ENCODE measurements at places on chromosomes 2 and 18.

DNA sequence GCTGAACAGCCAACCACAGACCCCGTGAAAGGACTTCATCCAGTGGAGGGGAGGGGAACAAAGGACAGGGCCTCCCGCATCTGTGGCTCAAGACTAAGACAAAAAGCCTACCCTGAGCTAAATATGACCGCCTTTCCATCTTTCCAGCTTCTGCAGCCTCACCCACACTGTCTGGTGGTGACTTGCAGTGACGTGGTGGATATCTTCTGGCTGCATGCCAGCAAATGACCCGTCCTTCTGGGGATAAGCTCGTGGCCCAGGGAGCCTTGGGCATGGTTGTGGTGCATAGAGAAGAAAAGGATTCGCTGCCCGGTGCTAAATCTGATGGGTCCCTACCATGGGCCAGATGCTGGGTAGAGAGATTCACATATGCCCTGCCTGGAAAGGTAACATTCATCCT, 8.7 kb upstream of the NGEF start:
- no peak for DNase-seq

DNA sequence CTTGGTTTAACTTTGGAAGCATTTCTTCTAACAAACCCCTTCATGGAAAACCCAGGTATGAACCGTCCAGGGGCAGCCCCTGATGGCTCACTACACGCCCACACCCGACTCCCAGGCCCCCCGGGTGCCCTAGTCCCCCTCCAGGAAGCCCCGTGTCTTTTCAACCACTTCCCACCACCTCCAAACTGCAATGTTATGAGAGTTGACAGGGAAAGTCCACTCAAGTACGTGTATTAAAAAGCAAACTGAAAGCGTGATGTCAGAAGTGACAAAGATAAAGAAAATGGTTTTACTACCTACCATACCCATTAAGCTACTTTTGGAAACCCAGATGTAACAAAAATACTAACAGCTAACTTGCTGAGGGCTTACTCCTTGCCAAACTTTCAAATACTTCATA, 51.5 kb downstream of the L3MBTL4 start:
- no peak for DNase-seq

- no peak for DNase-seq
These were observed 122.1 kb upstream of the SLC39A10 start for GRCh38 chr2:195534971-195535370.

- peak; percentile 13 for DNase-seq
These were observed 21.0 kb upstream of the CYRIA start for GRCh38 chr2:16686641-16687040.

DNA sequence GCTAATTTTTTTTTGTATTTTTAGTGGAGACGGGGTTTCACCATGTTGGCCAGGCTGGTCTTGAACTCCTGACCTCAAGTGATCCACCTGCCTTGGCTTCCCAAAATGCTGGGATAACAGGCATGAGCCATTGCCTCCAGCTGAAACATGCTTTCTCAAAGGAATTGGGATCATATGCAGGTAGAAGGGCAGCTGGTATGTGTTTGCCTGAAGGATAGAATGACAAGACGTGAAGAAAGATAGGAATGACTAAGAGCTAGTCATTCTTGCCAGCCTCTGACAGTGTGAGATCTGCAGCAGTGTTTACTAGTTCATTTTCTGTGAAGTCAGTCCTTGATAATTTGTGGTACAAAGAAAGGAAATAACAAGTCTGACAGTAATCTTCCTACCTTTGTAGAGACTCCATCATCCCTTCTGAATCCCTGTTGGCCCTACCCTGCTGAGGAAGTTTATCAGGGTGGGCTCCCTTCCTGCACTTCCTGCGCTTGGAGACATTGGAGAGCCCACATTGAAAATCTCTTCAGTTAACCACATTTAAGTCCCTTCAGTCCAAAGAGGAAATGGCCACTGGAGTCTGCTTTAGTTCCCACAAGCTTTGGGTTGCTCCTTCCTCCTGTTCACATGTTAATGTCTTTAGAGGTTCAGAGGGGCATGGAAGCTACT, 14.7 kb downstream of the CFLAR start:
- peak; percentile 85 for DNase-seq

DNA sequence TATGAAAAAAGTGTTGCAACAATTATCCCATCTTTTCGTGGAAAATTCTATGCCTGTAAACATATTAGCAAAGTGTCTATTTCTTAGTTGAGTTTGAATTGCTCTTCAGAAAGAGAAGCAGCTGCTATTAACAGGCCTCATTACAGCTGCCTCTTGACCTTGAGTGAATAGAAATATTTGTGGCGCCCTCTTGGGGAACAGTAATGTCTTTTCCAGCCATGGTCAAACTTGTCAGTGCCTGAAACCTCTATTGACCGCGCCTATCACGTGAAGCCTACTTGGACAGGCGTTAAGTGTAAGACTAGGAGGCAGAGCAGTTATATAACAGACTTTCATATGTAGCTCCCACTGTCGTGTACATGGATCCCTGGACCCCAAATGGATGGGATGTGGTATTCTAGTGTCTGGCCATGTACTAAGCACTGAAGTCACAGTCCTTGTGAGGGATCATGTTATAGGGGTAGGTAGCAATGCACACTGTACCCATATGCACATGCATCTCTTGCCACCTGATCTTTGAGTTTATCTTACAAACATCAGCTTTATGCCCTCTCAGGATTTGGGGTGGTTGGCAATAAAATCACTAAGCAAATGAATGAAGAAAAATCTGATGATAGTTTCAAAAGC, 245.0 kb downstream of the PTGR3 start:
- peak; percentile 25 for DNase-seq

DNA sequence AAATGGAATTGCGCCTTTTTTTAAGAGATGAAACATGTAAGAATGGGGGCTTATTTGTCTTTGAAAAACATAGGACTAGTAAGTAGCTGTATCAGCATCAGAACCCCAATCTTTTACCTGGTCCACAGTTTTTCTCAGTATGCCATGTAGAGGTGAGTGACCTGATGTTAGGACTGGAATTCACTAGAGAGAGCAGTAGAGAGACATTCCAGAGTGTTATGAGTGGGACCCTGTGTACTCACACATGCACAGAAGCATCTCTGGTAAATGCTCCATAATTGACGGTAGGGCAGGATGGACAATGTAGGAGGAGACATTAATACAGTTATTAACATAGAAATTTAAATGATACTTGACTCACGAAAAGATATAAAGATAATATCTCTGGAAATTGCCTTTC, 1.4 kb upstream of the GALNT13 start:
- DNase-seq = no peak

- no peak for DNase-seq
These were observed 187.6 kb downstream of the ZNF521 start for GRCh38 chr18:25164211-25164847.

DNA sequence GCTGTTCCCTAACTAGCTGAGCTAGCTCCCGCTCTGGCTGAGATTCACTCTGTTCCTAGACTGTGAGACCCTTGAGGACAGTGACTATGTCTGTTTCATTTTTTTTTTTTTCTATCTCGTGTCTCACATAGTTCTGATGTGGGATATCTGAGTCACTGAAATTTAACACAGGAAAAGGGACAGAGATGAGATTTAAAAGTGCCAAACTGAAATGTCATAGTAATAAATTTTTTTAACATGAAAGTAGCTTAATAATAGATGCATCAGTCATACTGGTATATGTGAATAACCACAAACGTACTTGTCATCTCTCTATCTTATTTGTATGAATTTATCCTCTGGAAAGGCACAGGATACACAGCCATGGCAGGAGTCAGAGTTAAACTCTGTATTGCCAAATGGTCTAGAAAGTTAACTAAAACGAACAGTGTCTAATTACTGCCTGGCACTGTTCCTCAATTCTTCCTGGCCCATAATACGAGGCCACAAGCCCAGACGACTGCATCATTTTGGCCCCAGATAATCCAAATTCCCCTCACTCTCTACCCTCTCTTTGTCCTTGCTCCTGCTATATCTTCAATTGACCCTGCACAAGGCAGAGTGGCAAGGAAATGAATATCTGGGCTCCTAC, 87.5 kb downstream of the SATB2 start:
- DNase-seq = peak; percentile 77

DNA sequence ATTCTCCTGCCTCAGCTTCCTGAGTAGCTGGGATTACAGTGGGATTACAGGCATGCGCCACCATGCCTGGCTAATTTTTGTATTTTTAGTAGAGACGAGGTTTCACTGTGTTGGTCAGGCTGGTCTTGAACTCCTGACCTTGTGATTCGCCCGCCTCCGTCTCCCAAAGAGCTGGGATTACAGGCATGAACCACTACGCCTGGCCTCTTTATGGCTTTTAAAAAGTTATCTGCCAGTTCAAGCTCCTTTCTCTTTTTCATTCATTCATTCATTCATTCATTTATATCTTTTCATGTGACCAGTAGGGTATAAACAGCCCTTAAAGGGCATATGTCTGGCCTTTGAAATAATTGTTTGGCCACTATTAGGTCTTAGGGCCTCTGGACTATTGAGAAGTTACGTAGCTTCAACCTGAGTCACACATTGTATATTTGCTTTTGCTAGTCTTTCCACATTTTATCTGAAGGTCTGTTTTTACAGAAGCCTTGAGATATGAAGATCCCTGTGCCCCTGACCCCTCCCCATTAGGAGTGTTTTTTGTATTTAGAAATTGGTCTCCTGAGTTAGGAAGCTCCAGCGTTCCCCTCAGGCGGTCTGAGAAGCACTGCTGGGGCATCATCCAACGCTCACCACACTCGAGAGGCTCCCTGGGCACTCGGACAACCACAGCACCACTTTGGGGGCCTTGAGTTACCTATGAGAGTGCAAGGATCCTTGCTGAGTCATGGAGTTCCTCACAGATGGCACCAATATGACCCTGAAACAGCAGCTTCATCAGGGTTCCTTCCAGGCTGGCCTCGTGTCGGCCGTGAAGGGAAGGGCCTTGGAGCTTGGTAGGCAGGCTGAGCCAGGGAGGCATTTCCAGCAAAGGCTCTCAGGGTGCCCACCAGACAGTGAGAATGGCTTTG, 21.8 kb downstream of the FZD5 start:
- DNase-seq = no peak

GRCh38 chr18:49619801-49620200, 57.9 kb downstream of the LIPG start:
- no peak for DNase-seq

GRCh38 chr2:9143264-9143815, 63.3 kb upstream of the ASAP2 start:
- DNase-seq = no peak

- no peak for DNase-seq
These were observed 62.0 kb upstream of the NFU1 start for GRCh38 chr2:69499242-69499641.

- DNase-seq = no peak
These were observed 18.9 kb downstream of the SDC1 start for GRCh38 chr2:20205915-20206524.

DNA sequence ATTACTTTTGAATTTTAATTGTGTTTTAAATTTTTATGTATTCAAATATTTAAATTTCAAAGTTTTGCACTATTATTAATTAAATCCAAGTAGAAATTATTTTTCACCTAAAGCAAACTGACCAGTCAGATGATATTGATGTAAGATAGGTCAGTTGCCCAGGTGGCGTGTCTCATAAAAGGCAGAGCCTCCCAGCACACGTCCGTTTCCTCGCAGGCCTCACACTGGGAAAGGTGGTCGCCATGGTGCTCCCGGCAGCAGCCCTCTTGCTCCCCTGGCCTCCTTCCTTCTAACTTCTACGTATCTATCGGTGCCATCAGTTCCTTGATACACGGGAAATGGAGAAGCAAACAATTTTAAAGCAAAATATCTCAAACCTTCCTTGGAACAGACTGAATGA, 516.8 kb downstream of the GALR1 start:
- no peak for DNase-seq

GRCh38 chr2:28287256-28287915, 105.3 kb upstream of the FOSL2 start:
- DNase-seq = peak; percentile 65

Data from fibroblast of skin of right quadriceps (primary cell).